Activated CD8-positive, alpha-beta memory T cell treated with anti-CD3 and anti-CD28 coated beads for 48 hours (primary cell): ENCODE measurements at places on chromosomes 16 and 17.

DNA sequence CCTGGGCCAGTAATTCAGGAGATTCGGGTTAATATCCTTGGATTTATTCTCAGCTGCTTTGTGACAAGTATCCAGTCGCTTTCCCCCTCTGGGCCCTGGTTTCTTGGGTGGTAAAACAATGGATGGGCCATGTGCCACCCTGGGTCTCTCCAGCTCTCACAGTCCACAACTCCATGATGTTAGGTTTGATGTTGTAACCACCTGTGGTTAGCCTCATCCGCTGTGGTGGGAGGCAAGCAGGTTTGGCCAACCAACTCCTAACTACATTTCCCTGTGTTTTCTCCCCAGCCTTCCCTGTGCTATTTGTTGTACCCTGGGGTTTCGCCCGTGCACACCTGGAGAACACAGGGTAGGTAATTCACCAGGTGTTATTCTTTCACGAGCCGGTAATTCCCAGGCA is 35.1 kb downstream of the GLP2R start:
- DNase-seq = no peak

- no peak for DNase-seq
These were observed 878 bp upstream of the DNAJA2 start for GRCh38 chr16:46974352-46974751.

DNA sequence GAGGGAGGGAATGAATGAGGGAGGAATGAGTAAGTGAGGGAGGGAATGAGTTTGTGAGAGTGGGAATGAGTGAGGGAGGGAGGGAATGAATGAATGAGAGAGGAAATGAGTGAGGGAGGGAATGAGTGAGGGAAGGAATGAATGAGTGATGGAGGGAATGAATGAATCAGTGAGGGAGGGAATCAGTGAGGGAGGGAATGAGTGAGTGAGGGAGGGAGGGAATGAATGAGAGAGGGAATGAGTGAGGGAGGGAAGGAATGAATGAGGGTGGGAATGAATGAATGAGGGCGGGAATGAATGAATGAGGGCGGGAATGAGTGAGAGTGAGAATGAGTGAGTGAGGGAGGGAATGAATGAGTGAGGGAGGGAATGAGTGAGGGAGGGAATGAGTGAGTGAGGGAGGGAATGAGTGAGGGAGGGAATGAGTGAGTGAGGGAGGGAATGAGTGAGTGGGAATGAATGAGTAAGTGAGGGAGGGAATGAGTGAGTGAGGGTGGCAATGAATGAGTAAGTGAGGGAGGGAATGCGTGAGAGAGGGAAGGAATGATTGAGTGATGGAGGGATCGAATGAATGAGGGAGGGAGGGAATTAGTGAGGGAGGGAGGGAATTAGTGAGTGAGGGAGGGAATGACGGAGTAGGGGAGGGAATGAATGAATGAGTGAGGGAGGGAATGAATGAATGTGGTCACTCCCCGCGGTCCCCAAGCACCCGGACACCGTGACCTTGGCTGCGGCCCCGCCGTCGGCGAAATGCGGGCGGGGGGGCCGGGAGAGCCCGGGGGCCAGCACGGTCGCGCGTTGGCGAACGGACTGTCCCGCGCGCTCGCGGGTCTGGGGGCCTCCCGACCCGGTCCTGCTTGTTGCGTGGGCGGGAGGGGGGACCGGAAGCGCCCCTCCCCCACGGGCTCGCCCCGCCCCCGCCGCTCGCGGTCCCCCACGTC is 1.1 kb upstream of the UBE2I start:
- DNase-seq = no peak

DNA sequence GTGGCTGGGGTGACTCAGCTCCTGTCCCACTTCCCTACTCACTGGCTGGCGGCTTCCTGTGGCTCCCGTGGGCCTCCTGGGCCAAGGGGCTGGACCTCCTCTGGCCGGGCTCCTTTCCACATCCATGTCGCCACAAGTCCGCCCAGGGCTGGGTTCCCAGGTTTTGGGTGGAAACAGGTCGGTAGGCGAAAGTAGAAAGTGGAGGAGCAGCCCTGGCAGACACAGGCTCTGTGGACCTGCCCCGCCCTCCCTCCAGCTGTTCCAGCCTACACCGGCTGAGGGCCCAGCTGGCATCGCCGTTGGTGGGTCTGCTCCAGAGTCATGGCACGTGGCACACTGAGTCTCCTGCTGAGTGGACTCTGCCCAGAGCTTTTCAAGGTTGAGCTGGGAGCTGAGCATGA is 28.7 kb downstream of the GSE1 start:
- DNase-seq = no peak

GRCh38 chr17:57489321-57489720 is 233.0 kb downstream of the MSI2 start:
- DNase-seq = no peak

DNA sequence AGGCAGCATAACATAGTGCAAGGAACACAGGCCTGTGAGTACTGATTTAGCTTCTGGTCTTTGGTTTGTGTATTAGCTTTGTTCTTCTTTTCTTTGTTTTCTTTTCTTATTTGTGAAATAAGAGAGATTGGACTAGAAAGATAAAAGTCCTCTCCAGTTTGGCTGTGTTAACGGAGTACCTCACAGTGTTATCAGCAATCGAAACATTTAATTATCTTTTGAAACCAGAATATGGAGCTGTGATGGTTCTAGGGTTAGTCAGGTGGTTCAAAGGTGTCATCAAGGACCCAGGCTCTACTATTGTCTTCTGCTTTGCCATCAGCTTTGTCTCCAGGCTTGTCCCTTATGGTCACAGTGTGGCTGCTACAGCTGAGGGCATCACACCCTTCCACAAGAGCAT is 25.6 kb downstream of the ADORA2B start:
- DNase-seq = no peak

GRCh38 chr16:63813862-63814261 is 1308.0 kb downstream of the CDH11 start:
- DNase-seq = no peak

DNA sequence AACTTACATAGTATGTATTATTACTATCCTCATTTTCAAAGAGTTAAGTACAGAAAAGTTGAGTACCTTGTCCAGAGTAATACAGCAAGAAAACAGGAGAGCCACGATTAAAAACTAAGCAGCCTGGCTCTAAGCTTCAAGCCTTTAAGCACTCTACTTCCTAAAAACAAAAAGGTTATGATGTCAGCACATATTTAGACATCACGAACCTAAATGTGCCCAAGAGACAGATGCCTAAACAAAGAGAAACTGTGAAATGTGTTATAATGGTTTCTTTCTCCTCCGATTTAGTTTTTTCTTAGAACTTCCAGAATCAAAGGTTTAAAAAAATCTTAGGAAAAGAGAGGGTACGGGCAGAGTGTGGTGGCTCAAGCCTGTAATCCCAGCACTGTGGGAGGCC is 151.0 kb downstream of the VPS53 start:
- no peak for DNase-seq

DNA sequence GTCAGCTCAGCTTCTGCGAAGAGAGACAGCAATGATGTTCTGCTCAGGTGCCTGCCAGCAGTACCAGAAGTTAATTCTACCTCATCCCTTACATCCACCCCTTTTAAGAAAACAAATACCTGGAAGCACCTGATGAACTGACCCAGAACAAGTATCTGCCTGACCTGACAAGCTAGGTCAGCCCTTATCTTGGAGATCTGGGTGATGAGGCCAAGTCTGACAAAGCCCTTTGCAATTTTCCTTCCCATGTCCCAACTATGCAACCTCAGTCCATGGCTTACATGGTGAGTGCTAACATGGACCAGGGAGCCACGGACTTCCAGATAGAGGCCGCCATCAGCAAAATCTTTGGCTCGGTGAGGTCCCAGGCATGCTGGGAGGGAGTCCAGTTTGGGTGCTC is 3.6 kb downstream of the ACADVL start:
- DNase-seq = no peak

DNA sequence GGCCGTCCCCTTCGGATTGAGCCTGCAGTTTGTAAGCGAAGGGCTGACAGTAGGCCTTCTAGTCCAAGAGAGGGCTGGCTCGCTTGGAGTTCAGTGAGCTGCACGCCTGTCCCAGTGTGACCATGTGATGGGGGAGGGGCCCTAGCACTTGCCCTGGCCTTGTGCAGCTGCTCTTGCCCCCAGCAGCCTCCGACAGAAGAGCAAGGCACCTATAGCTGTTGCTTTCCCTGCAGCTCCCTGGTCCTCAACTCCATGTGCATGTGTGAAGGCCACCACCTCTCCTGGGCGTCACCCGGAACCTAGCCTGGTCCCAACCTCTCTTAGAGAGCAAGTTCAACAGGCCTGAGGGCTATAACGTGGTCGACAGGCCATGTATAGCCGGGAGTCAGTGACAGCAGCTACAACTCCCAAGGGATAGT is 5.6 kb downstream of the SPHK1 start:
- no peak for DNase-seq

DNA sequence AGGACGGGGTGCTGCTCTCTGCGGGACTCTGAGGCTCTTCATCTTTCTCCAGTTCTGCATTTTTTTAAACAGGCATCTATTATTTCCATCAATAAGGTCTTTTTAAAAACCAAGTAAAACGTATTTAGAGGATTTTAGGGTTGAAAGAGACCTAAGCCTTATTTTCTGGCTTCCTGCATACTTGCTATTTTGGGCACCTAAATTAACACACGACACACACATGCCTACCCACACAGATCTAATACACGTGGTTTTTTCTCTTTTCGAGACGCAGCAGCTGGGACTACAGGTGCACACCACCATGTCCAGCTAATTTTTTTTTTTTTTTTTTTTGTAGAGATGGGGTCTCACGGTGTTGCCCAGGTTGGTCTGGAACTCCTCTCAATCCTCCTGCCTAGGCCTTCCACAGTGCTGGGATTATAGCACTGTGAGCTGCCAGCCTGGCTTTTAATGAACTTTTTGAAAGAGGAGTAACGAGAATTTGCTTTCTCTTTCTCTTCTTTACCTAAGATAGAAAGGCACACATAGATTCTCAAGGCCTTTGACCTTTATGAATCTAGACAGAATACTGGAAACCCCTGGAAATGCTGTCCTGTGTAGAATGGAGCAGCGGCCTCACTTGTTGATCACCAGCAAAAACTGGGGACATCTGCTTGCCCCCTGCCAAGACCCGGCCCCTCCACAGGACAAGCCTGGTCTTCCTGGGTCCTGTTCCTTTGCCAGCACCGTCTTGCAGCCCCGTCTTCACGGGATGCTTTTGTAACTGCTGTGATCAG is 13.8 kb downstream of the DNAAF8 start:
- no peak for DNase-seq

GRCh38 chr17:44000141-44000860 is 4.1 kb upstream of the NAGS start:
- no peak for DNase-seq

DNA sequence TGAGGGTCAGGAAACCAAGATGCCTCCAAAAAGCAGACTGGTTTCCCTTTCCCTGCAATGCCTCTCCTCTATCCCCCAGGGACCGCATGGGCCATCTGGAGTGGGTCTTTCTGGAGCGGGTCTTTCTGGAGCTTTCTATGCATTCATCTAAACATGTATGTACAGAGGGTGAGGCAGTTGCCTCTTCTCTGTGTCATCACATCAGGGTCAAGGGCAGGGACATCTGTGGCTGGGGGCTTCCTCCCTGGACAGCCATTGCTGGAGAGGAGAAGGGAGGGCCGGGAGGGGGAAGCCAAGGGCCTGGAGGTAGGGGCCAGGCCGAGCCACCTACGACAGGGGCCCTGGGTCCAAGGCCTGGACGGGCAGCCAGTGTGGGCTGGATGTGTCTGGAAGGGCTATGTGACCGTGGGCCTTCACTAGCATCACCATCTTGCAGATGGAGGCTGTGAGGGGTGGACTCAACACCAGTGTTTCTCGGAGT is 840 bp downstream of the ADCY7 start:
- DNase-seq = no peak

DNA sequence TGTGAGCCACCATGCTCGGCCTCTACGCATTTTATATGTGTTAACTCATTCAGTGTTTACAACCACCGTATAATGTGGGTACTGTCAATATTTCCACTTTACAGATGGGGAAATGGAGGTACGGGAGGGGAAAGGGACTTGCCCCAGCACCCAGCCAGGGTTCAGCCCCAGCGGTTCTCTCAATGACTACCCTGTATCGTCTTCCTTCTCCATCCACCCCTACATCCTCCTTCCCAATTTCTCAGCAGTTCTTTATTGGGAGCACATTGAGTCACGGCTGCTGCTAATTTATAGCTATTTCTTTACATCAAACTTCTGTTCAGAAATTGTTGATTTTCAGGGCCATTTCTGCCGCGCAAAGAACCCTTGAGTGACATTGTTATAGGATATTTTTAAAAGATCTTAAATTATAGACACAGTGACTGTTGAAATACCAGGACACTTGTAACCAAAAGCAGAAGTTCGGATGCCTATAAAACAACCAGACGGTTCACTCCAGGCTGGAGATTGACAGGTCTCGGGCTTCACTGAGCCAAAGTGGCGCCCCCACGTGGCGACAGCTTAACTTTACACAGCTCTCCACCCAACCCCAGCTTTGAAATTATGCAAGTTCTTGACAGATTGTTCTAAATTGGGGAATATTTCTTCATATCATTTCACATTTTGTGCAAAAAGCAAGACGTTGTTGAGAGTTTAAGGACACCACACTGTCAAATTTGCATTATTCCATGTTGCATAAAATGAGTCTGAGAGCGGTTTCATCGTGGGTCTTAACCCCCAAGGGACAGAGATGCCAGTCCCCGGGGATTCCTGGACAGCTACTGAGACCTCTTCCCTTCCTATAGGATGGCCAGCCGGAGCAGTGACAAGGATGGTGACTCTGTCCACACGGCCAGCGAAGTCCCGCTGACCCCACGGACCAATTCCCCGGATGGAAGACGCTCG is 11.8 kb downstream of the SYT17 start:
- DNase-seq = peak; percentile 27

DNA sequence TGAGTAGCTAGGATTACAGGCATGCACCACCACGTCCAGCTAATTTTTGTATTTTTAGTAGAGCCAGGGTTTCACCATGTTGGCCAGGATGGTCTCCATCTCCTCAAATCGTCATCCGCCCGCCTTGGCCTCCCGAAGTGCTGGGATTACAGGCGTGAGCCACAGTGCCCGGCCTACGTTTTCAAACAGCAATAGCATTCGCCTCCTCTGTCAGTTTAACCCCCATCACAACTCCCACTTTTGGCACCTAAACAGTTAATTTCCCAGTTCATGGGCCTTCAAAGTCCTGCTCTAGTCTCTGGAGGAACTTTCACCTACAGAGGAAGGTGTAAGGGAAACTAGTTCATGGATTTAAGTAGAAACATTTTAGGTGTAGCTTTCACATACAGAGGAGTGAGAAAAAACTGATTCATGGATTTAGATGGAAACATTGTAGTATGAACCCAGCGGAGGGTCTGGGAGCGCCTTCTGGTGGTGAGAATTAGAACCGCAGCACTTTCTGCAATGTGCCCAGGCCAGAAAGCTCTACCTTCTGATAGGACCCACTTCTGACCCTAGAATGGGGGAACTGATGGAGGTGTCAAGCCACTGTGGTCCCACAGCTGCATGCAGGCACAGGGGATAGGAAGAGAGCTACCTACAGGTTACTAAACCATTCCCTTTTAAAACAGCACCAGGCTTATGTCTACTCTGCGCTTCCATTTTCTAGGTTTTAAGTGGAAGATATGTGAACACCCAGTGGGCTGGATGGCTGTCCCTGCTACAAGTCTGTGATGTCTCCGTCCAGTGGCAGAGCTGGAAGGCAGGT is 12.0 kb upstream of the MEOX1 start:
- peak; percentile 63 for DNase-seq

- peak; percentile 36 for DNase-seq
These were observed 748 bp upstream of the CMTM3 start for GRCh38 chr16:66603537-66604375.
